DMS53 (cell line): ENCODE measurements at places on chromosomes 3 and 15.

- no peak for DNase-seq
Measured at GRCh38 chr3:17664923-17665322, 77.5 kb downstream of the TBC1D5 start.

DNA sequence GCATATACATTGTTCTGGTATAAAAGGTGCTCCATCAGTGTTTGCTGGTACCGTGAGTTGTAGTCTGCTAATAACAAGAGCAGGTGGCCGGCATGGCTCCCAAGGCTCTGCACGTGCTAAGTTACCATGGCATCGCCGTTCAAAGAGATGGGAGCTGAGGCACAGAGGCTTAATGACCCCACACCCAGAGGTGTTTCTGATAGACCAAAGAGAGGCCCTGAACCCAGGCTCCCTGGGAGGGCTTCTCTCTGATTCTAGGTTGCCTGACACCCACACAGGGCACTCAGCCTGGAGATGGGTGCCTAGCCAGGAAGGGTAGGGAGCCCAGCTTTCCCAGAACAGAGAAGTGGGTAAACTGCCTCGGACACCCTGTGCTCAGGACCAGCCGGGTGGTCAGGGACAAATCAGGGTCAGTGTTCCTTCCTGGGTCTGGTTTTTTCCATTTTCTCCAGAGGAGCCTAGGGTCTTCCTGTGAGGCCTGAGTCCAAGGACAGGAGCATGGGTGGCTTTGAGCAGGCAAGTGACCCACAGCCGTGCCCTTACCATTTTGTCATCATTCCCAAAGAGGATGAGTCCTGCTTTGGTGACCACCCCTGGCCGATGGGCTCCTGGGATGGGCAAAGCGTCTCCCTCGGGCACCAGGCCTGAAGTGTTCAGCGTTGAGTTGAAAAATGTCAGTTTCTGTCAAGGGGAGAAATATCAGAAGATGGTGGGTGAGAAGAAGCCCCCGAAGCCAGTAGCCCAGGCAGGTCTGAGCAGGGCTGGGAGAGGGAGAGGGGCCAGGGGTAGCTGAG lies 27.3 kb downstream of the ALDH1L1 start:
- DNase-seq: no peak

DNA sequence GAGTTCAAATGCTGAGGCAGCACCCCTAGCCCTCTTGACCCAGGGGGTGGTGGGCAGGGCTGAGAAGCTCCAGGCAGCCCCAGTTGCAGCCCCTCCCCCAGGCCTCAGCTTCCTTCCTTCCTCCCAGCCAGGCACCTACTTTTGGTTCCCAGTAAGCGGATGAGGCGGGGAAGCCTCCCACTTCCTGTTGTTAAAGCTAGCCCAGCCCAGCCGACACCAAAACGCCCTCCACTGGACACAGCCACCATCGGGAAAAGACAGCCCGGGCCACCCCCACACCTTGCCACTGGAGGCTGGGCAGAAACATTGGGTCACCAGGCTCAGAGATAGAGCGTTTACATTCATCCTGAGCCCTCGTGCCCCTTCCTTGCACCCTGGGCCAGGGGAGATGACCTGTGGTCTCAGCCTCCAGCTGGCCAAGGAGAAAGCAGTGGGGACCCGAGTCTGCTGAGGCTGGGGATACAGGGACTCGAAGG lies 3.5 kb downstream of the DUSP7 start:
- no peak for DNase-seq

GRCh38 chr3:58572634-58573230 lies 4.5 kb downstream of the FAM107A start:
- DNase-seq: no peak

- peak; percentile 47 for DNase-seq
Measured at GRCh38 chr3:194840661-194841514, 155.2 kb downstream of the FAM43A start.

DNA sequence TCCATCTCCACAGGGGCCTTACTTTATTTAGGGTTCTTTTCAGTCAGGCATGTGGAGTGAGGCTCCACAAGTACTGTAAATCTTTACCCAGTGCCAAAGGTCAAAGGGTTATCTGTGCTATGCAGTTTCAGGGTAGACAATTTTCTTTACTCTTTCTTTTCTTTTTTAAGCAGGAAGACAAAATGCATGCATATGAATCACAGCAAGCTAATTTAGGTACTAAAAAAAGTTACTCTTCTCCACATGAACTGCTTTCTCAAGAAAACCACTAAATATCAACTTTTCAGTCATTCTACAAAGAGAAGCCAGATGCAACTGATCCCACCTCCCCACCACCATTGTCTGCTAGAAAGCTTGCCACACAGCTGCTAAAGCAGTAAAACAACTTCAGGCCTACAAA lies 73.3 kb upstream of the PYGO1 start:
- DNase-seq: no peak

DNA sequence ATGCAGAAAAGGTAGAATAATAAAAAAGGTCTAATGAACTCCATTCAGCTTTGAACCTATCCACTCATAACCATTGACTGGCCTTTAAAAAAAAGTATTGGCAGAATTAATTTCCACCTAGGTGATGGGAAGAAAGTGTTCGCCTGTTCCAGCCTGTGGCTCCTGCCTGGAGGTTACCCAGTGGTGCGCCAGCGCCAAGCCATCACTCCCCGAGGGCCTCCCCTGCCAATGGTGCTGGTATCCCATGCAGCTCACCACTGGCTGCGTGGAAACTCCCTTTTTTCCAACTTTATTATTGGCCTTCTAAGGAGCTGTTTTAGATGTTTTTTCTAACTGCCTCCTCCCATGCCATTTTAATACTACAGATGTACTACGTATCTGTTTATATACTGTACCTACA lies 29.4 kb downstream of the NIPA2 start:
- no peak for DNase-seq

DNA sequence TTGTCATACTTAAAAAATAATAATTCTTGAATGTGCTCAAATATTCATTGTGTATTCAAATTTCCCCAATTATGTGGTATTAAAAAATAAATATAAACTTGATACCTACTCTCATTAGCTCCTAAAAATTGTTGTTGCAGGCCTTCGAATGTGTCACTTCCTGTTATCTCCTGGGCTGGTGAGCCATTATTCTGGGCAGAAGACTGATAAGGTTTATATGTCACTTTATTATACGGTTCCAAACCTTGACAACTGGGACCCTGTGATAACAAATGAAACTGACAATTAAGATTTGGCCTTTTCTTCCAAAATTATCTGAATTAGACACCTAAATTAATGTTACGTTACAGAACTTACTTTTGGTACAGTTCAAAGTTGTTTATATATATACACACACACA lies 15.0 kb downstream of the CEP152 start:
- no peak for DNase-seq

GRCh38 chr3:185606196-185606595 lies 20.1 kb downstream of the SENP2 start:
- DNase-seq: no peak

DNA sequence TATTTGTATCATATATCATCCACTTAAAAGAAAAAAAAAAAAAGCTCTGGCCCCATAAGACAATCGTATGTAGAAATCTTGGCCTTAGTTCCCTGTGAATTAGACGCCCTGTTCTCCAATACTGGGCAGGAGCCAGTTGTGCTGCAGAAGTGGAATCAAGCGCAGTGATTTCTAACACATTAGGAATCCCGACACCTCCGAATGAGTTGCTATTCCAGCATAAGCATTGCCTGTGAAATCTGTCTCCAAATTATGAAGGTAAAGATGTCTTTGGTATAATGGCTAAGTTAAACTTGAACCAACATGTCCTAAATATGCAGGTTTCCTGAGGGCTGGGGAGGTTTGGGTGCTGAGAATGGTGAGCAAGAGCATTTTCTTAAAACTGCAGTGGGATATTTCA lies 199.4 kb upstream of the ARRDC4 start:
- no peak for DNase-seq

DNA sequence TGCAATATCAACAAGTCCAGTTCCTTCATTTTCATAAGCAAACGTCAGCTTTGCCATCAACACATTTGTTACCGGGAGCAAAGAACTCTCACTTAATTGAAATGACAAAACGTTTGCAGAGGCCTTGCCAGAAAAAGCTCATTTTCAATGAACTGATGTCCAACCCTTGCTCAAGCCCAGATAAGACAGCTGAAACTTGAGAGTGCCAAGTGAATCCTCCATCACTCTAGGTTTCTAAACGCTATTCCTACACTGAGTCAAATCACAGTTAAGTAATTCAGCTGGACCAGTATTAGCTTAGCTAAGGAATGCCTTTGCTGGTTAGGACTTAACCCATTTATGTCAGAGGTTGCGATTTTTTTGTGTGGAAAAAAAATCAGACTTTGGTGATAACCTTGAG lies 11.5 kb downstream of the CHSY1 start:
- no peak for DNase-seq

DNA sequence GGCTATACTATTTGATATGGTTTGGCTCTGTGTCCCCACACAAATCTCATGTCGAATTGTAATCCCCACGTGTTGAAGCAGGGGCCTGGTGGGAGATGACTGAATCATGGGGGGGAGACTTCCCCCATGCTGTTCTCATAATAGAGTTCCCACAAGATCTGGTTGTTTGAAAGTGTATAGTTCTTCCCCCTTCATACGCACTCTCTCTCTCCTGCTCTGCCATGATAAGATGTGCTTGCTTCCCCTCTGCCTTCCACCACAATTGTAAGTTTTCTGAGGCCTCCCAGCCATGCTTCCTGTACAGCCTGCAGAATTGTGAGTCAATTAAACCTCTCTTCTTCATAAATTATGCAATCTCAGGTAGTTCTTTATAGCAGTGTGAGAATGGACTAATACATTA lies 290.1 kb upstream of the CHRM5 start:
- DNase-seq: no peak

DNA sequence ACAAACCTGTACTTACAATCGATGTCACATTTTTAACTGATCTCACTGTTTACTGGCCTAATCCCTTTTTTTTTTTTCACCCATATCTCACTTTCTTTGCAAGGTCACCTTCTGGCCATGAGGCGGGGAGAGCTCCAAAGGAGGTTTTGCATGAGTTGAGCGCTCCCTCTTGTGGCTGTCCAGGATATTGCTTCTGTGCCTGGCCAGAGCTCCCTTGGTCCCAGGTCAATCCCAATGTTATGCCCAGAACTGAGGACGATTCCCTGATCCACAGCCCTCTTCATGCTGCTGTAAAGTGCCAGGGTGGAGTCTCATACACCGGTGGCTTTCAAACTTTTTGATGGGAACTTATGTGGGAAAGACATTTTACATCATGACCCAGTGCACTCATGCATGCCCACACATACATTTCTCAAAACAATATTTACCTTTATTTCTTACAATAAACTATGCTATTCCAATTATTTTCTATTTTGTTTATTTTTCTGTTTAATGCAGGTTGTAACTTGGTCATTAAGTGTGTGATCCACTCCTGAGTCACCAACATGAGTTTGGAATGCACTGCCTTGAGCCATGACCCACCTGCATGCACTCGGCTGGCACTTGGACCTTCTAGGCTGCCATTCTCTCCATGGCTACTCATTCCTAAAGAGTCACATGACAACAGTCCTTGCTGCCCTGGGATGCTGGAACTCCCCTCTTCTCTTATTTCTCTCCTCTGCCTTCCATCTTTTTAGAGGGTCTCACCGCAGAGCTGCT lies 9.6 kb upstream of the SST start:
- DNase-seq: peak; percentile 87

DNA sequence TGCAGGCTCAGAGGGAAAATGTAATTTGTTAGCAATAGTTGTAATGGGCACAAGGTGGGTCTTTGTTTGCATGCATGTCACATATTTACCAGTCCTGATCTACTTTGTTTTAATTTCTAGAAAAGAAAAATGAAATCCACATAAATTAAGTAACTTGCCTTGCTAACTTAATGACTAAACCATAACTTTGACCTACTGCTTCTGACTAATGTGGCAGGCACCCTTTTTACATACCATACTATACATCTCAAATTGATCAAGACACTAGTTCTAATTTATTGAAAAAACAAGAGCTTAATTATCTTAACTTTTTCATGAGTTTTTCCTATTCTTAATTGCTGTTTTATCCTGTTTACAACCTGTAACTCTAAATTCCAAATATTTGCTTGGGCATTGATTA lies 93.2 kb downstream of the ATP11B start:
- no peak for DNase-seq

DNA sequence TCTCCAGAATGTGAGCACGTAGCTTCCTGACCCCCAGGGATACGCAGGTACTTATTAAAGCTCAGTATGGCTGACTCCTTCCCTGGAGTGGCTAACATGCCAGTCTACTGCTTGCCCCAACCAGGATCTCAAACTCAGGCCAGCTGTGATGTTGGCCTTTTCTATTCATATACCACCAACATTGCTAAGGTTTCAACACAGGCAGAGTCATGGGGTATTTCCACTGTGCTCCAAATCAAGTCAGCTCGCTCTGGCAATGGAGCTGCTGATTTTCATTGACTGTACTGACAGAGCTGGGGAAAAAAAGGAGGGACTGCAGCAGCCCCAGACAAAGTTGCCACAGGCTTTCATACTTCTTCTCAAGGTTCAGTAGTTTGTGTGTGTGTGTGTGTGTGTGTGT lies 87.0 kb downstream of the CFAP20DC start:
- DNase-seq: no peak

- DNase-seq: peak; percentile 1
Measured at GRCh38 chr3:67083277-67083676, 85.2 kb downstream of the KBTBD8 start.

DNA sequence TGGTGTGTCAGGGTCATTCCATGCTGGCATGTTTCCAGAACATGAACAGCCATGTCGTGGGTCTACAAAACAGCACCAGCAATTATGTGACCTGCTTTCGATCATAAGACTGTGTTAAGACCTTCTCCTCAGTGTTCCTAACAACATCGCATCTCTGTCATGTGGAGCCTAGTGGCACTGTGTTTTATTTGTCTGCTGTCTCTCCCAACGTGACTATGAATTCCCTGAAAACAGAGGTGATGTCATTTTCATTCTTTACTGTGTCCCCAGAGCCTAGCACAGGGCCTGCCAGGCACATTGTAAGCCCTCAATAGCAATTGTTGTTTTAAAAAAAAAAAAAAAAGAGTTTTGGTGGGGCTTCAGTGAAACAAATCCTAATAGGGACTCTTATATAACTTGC lies 94.2 kb upstream of the IL12A start:
- DNase-seq: no peak

DNA sequence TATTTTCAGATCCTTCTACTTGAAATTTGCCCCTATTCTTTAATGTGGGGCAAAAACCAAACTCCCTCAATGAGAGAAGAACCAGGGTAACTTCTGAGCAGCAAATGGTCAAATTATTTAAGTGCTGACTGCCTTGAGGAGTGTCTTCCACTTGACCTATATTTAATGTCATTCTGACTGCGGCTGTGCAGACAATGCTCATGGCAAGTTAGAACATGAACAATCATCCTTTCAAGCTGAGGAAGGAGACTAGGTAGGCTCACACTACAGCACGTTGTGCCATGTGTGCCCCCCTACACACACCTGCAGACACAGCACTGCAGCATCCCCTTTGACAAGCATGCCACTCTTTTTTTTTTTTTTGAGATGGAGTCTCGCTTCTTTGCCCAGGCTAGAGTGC lies 98.2 kb downstream of the OSBPL10 start:
- DNase-seq: no peak
